Activated CD4-positive, alpha-beta T cell treated with anti-CD3 and anti-CD28 coated beads, Interleukin-2, amount 50 U/mL, for 48 hours (primary cell): ENCODE measurements at places on chromosomes 1 and 21.
A peak's percentile ranks its signal among the peaks of the same experiment; 100 is the strongest.

DNA sequence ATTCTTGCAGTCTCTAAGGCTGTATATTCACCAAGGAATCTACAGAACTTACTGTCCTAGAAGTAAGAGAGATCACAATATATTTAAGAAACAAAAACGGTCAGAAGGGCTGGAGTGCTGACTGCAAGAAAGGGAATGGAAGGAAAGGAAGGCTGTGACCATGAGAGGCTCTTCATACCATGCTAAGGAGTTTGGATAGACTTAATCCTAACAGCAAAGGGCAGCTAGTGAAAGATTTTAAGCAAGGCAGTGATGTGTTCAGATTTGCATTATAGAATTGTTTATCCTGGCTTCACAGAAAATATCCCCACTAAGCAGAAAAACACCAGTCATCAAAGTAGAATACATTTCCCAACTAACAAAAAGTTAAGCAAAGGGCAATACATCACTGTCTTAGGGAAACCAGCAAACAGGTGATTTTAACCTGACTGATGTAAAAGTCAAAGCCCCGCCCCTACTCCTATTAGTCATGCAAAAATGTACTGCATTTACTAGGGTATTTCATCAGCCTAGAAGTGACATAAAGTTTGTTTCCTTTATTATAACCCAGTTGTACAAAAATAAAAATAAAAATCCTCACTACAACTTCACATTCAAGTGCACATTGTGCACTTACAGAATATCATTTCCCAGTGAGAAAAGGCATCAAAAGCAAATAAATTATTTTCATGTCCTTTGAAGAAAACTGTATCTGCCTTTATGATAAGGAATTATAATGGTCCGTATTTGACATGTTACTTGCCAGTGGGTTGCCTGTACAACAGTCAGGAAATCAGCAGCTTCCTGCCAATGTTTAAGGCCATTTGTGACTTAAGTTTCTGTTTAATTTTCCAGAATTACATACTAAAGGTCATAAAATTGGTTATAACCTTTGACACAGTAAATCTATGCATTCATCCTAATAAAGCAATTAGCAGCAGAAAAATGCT, 17.2 kb downstream of the JAK1 start:
- DNase-seq: peak; percentile 39

GRCh38 chr1:35660581-35661473, 19.5 kb upstream of the PSMB2 start:
- DNase-seq: no peak

GRCh38 chr1:115727706-115728249, 40.7 kb downstream of the CASQ2 start:
- DNase-seq: no peak

- no peak for DNase-seq
Observed at GRCh38 chr1:166960858-166961474, 14.4 kb downstream of the ILDR2 start.

GRCh38 chr1:31767225-31767624, 3.1 kb upstream of the ADGRB2 start:
- no peak for DNase-seq

DNA sequence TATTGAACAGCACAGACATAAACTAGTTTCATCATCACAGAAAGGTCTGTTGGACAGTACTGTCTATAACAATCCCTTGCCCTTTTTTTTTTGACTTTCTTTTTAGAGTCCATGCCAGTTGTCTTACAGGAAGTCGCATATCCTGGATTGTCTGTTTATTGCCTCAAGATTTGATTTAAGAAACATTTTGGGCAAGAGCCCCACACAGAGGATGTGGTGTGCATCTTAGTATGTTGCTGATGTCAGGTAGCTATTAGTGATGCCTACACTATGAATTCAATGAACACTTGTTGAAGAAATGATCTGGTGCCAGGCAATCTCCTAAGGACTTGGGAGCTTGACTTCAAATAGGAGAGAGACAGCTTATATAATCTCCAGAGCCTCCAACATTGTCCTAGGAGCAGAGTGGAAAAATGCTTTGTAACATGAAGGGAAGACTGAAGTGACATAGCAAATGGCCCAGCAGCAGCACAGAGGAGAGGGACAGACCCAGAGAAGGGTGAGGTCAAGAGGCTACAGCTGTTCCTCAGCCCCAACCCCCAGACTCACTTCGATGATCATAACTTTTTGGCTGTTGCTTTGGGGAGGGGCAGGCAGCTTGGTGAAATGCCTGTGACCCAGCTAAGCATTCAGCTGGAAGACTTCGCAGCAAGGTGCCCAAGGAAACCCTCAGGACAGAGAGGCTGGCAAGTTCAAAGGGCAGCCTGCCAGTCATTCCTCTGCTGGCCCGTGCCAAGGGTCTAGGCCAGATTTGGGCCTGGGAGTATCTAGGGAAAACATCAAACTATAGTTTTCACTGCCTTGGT, 7.5 kb upstream of the RAB29 start:
- no peak for DNase-seq

GRCh38 chr21:46483300-46484295, 24.9 kb downstream of the DIP2A start:
- DNase-seq: no peak

- no peak for DNase-seq
Observed at GRCh38 chr1:2834146-2834475, 32.6 kb upstream of the TTC34 start.
